GDM1 (cell line): ENCODE measurements at places on chromosomes 5 and 9.

DNA sequence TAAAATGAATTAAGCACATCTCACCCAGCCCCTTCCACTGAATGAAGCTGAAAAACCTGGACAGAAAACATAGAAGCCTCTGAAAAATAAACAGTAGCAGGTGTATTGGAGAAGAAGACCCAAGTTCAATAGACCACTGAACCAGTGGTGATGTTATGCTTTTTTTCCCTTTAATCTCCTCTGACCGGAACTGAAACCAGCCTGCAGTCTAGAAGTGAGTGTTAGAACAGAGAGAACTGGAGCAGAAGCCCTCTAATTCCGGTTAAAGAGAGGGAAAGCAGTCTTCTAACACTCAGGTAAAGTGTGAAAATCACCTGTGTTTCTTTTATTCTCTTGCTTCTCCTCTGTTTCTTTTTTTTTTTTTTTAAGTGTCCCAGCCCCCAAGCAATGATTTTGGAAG lies 83.5 kb upstream of the CCL21 start:
- no peak for DNase-seq

- DNase-seq: no peak
Observed at GRCh38 chr5:93342563-93343061, 238.4 kb downstream of the NR2F1-AS1 start.

DNA sequence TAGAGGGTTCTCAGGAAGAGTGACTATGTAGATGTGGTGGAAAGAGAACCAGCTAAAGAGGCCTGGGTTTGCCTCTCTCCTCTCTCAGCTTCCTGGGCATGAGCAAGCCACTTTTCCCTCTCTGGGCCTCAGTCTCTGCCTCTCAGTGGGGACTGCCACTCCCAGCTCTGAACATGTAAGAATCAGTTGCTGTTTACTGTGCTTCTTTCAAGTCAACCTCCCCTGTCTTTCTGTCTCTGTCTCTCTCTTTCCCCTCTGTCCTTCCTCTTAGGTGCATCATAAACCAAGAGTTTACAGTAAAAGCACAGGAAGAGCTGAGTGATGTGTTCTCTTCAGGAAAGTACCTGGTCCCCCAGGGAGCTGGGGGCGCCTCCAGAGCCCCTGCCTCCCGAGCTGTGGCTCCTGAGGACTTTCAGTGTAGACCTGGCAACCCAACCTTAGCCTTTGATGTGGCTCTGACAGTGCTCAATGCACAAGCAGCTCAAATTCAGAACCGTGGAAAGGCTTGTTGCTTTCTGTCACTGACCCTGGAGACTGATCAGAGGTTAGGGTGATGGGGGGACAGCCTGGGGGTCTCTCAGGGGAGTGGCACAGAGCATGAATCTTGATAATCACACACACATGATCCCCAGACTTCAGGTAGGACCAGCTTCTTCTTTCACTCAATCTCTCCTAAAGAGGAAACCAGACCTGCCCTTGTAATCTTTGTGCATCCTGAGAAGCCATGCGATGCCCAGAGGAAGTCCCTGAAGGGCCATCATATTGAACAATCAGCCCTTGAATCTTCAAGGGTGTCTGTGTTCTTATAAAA lies 59.4 kb upstream of the TNFSF8 start:
- DNase-seq: no peak

DNA sequence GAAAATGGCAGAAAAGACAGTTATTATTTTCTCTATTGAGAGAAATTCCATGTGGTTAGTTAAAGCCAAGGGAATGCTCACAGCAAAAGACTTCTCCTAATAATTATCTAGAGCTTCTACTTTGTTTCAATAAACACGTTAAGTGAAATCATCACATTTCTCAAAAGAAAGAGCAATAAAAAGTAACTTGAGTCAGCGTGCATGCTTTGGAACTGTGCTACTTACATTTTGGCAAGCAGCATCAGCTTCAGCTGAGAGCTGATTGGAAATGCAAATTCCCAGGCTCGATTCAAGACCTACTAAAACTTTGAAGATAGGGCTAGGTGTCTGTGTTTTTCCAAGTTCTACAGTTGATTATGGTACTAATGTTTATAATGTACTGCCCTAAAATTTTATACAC lies 132.1 kb downstream of the CDH18 start:
- DNase-seq: no peak

DNA sequence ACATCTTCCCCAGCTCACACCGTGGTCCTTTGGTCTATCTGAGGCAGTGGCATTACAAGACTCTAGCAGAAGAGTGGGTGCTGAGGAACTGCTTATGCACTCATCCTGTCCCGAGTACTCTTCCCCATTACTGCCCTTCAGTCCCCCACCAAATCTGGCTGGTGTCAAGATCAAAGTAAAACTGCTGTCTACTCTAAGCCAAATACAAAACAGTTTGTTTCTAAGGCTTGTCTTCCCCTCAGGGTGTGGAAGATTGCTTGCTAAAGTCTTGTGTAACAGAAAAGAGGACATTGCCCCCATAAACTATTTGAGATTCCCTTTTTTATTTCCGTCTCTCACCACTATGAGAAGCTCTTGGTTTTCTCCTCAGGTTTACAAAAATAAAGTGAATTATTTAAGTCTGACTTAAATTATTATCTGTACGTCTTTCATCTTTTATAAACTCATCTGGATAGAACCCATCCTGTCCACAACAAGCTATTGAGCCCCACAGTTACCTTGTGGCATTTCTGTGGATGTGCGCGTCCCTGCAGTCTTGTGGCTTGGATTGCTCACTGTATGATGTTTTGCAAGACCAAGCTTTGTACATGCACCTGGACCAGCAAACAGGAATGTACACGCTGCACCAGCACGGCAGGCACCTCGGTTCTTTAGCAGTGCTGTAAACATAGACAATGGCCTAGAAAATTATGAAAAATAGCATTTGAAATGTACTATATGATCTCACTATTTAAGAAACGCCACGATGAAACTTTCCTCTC lies 61.0 kb downstream of the CYSTM1 start:
- no peak for DNase-seq
